Stimulated activated CD8-positive, alpha-beta memory T cell treated with anti-CD3 and anti-CD28 coated beads, Interleukin-12 subunit alpha, Interleukin-12 subunit beta, amount 100 ng/mL, for 4 hours (primary cell): ENCODE measurements at places on chromosomes 6 and 20.

GRCh38 chr20:45433316-45433715, 17.4 kb downstream of the PIGT start:
- no peak for DNase-seq

- no peak for DNase-seq
Observed at GRCh38 chr20:62069741-62070216, 4.1 kb upstream of the TAF4 start.

- no peak for DNase-seq
Observed at GRCh38 chr6:7797386-7797785, 71.5 kb downstream of the BMP6 start.

DNA sequence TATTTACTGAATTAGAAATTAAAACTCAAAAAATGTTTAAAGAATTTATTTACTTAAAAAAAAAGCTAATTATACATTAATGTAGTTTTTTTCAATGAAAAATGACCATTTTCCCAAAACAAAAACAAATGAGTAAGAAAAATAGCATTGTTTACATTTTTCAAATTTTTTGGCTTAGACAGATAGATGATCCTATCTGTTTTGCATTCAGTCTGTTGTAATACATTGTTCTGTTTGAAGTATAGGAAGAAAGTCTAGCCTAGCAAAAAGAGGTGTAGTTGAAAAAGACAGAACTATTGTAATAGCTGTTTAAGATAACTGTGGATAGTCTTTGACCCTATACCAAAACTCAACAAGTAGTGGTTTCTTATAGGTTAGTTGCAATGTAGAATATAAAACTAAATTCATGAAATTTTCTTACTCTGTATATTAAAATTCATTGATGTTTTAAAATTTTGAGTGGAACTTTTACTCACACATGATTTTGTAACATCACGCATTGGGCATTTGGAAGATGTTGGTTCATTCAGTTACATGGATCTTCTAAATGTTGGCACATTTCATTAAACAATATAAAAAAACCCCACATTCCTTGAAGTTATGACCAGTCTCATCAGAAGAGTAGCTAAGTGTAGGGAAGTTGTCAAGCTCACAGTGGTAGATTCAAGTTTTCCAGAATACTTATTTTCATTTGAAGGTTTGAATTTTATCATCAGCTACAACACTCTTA, 62.0 kb downstream of the KCNS1 start:
- DNase-seq: no peak

DNA sequence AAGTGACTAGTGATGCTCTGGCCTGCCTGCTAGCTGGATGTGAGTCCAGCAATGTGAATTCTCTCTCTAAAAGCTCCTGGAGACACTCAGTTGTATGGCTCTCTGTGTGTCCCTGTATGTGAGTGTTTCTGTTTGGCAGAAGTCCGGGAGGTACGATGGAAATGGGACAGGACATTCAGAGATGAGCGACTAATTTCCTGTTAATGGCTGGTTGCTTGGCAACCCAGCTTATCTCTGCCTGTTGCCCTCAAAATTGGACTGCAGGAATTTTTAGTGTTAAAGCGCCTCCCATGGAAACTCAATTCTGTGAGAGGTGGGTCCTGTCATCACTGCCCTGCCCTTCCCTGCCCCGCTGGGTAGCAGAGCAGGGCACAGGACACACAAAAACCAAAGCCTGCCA, 136.8 kb upstream of the LRFN2 start:
- DNase-seq: no peak

GRCh38 chr6:110514818-110515217, 38.4 kb upstream of the SLC22A16 start:
- DNase-seq: no peak

DNA sequence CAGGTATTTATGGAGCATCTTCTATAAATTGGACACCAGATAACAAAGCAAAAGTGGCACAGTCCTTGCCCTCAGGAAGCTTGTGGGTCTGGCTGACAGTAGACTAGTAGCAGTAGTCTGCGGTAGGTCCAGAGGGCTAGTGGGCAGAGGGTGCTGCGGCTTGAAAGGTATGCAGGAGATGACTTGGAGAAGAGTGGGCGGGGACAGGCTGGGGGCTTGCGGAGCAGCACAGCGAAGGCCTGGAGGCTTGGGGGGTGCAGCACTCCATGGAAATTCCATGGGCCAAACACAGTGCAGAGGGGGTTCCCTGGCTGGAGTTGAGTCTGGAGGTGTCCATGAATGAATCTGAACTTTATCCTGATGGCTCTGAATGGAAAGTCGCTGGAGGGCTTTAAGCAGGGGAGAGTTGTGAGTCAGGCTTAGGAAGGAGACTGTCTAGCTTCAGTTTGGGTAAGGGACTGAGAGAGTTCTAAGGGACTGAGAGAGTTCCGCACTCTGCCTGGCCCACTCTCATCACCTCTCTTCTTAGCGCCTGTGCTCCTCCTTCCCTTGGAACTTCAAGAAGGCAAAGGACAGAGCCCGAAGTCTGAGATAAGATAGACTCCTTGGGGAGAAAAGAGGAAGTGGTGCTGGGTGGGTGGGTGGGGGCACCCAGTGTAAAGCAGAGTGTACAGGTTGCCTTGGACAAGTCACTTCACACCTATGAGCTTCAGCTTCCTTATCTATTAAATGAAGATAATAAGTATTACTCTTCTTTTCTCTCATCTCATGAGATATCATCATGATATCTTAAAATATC, 8.8 kb downstream of the PKIG start:
- DNase-seq: no peak

DNA sequence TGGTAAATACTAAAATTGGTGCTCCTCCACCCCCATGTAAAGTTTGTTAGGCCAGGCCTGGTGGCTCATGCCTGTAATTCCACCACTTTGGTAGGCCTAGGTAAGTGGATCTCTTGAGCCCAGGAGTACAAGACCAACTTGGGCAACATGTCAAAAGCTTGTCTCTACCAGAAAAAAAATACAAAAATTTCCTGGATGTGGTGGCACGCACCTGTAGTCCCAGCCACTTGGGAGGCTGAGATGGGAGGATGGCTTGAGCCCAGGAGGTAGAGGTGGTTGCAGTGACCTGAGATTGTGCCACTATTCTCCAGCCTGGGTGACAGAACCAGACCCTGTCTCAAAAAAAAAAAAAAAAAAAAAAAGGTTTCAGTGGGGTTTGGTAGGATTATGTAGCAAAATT, 41.7 kb downstream of the ITCH start:
- DNase-seq: no peak

- no peak for DNase-seq
Observed at GRCh38 chr6:163836876-163837690, 422.6 kb downstream of the QKI start.

GRCh38 chr6:12483712-12484111, 193.6 kb downstream of the EDN1 start:
- no peak for DNase-seq

GRCh38 chr6:158313989-158314388, 1.7 kb downstream of the TULP4 start:
- no peak for DNase-seq

DNA sequence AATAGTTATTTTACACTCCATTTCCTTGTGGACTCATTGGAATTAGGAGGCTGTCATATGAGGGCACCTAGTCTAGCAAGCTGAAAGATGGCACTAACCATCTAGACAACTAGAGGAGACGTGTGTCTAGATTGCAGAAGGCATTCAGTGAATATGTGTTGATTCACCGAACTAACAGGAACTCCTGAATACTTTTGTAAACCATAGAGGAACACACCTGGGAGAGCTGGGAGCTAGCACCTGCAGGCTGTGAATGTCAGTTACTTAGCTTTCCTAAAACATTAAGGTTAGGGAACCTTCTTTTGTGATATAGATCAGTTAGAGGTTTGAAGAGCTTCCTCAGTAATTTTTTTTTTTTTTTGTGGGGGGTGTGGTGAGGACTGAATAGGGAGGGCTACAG, 7.7 kb downstream of the OPN5 start:
- no peak for DNase-seq

DNA sequence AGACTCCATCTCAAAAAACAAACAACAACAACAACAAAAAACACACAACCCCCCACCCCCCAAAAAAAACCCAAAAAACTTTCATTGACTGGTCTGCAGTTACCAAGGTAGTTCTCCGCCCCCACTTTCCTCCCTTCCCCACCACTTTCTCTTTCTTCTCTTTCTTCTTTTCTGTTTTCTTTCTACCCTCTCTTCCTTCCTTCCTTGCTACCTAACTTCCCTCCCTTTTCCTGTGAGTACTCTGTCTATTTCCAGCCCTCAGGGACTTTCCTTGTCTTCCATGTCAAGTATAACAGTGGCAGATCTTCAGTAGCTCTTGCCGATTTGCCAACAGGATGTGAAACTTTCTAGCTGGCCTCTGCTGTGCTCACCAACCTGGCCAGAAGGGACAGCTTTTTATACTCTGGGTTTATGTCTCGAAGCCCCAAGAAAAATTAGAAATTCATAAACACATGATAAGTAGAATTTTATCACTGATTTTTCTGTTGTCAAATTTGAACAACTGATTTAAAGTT, 399.5 kb downstream of the QKI start:
- no peak for DNase-seq

DNA sequence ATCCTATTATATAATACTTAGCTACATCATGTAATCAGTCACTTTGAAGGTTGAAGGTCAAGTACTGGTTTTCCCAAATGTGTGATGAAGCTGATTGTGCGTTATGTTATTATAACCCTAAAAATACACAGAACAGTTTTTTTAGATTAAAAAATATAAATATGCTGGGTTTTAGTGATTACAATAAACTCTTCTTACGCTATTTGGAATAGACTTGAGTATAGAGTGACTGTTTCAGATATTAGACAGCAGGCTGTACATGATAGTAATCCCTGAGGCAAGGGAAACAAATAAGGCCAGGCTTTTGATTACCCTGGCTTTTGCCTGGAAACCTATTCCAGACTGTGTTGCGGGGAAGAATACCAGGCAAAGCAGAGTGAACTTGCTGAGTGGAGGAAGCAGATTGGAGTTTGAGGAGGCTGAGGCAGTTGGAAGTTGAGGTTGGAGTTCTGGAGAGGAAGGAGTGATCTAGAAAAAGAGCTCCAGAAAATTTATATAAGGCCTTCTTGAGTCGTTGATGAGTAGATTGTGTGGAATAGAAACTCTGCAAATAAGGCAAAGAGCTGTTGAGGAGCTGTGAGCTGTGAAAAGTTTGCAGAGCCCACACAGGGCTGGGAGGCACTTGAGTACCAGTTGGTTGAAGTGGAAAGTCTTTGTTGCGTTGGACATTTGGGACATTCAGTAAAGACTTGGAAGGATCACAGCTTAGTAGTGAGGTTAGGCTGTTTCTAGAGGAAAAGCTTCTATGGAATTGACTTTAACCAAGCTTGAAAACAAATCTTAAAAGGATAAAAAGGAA, 26.4 kb downstream of the MAP3K4 start:
- no peak for DNase-seq

GRCh38 chr20:32839227-32839981, 19.3 kb upstream of the EFCAB8 start:
- DNase-seq: no peak

DNA sequence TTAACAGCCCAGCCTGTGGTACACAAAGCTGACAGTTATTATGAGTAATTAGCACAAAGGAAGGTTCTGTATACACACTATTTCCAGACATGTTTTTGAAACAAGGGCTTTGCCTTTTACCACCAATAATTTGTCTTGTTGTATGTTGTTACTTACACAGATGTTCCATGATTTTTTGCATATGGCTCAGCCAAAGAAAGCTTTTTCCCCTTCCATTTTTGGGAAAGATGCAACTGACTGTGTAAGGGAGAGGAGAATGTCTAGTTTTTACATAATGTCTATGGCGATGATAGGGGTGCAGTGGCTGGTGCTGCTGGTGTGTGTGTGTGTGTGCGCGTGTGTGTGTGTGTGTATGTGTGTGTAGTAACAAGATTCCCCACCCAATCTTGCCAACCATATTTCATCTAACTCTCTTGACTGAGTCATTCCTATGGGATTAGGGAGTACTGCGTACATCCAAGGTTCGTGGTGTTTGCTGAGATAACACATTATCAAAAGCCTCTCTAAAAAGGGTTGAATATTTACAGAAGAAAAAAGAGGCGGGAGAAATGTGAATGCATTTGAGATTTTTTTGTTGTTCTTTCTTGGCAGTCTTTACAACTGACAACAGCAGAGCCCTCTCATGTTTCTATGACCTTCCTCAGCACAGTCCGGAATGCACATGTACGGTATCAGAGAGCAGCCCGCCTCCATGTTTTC, 192.2 kb downstream of the GMPR start:
- DNase-seq: no peak

DNA sequence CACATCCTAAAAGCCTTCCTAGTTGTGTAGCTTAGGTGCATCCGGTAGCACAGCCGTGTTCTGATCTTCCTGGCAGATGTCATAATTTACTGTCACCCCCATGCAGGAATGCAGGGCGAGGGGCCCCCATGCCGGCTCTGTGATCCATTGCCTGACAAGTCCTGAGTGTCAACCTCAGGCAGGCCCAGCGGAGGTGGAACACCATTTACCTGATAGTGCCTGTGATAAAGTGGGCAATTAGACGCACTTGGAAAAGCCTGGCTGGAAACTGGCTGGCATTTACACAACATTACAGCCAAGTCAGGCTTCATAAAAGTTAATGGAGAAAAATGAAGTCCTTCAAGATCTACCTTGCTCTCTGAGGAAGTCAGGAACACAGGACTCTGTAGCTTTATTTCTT, 521.4 kb upstream of the JAG1 start:
- no peak for DNase-seq

DNA sequence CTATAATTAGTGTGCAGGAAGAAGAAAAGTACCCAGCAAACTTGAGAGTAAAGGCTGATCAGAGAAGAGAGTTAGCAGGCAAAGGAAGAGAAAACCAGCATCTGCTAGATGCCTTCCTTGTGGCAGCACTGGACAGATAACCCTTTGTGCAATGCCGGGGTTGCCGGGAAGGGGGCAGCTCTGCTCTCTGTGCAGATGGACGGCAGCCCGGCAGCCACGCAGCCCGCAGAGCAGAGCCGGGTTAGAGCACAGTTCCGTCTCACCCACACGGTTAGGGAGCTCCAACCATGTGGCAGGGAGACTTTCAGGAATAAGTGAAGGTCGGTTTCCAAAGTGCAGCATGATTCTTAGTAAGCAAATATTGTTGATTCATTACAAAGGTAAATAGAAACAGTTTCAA, 80.0 kb upstream of the RPS6KA2 start:
- no peak for DNase-seq
